ENCODE measurements at places on chromosomes 5 and 9. TPM values are rescaled to one million over a fixed set of nuclear protein-coding genes. Genes with fewer than 3 reads are reported as not detected.

LCN6 gene
- total RNA-seq, result 7.2 TPM

PCDHA11 gene
- total RNA-seq, result not detected

FLT4 gene
- total RNA-seq, result 1.8 TPM

CCNO gene
- total RNA-seq, result 3.8 TPM

FAM221B gene
- total RNA-seq, result not detected
